ENCODE measurements at places on chromosomes 11 and 22. TPM values are rescaled to one million over a fixed set of nuclear protein-coding genes. Genes with fewer than 3 reads are reported as not detected.

The ST14 gene
- 5.9 TPM for total RNA-seq

The SLC22A8 gene
- total RNA-seq = not detected

The CCDC188 gene
- not detected for total RNA-seq

The ROM1 gene
- total RNA-seq = 1.3 TPM

The KRTAP5-7 gene
- total RNA-seq = not detected

The ARHGAP42 gene
- 16.6 TPM for total RNA-seq

The BACE1 gene
- total RNA-seq = 21.8 TPM

The VSTM5 gene
- total RNA-seq = not detected

The CARD16 gene
- total RNA-seq = 10.0 TPM

The OR8D1 gene
- total RNA-seq = not detected

The LTO1 gene
- 8.3 TPM for total RNA-seq

The MYEOV gene
- total RNA-seq = 0.79 TPM

The CD3D gene
- total RNA-seq = 1.6 TPM

The CREB3L1 gene
- 1.3 TPM for total RNA-seq

- DNase-seq = no peak
Observed at GRCh38 chr11:120834686-120835210, 189.2 kb upstream of the TBCEL start.

GRCh38 chr11:63535734-63536133, 874 bp upstream of the PLAAT4 start:
- DNase-seq = no peak

DNA sequence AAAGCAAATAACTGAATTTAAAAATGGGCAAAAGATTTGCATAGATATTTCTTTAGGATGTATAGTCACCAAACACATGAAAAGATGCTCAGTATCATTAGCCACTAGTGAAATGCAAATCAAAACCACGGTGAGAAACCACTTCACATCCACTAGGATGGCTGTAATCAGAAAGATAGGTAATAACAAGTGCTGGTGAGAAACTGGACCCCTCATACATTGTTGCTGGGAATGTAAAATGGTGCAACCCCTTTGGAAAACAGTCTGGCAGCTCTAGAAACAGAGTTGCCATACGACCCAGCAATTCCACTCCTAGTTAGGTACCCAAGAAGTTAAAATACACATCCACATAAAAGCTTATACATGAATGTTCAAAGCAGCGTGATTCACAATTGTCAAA, 16.3 kb downstream of the RPUSD4 start:
- no peak for DNase-seq

GRCh38 chr11:73170140-73170539, 28.0 kb upstream of the FCHSD2 start:
- no peak for DNase-seq

DNA sequence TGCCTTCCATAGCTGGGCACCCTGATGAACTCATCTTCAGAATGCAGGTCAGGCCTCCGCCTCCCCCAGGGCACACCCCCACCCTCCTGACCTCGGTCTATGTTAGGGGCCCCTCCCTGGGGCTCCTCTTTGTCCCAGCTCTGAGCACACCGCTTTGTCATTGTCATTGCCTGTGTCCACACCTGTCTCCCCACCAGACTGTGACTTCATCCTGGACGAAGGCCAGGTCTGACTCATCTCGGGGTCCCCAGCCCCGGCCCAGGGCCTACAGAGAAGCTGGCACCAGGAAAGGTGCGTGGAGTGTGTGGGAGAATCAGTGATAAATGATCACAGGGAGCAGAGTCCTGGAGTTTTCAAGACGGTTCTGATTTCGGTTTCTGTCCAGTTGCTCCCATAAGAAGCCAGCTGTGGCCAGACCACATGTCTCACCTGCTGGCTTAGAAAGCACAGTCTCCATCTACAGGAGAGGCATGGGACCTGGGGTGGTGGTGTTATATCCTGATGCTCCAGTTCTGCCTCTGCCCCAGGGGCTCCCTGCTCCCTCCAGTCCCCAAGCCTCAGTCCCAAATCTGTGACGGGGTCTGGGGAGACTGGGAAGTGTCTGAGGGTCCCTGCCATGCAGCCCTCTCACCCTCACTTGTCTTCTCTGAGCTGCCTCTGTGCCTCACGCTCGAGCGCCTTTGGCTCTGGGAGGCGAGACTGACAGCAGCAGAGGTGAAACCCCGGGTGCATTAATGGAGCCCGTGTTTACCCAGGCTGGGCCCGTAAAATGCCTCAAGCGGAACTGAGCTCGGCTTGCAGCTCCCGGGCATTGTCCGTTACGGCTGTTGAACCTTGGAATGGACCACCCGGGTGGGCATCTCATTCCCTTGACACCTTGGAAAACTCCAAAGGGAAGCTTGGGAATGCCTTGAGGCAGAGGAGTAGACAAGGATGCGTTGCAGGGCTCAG, 85.5 kb upstream of the WNT11 start:
- DNase-seq = no peak

DNA sequence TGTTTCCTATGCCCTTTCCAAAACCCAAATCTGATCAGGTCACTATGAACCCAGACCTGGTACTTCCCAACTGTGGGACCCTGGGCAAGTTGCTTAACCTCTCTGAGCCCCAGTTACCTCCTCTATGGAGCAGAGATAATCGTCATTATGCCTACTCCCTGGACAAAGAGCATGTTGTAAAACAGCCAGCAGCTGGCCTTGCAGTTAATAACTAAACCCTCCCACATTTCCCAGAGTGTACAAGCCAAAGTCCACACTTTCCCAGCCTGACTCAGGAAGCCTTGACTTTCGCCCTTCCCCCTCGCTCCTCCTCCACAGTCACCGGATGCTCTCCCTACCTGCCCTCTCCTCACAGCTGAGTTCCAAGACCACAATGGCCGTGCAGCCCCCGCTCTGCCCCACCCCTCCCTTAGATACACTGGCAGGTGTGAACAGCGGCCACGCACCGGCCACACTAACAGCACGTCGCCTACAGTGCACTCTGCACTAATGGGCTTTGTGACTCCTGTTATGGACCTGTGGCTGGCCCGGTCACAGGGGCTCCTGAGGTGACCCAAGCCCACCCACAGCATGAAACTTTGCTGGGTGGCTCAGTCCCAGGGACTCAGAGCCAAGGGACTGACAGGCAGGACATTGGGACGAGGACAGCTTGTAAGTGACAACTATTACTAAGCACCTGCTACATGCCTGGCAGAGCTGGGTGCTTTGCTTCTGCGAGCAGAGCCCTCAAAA, 15.6 kb upstream of the MFNG start:
- peak; percentile 78 for DNase-seq

- DNase-seq = no peak
Observed at GRCh38 chr11:2763984-2764383, 64.2 kb upstream of the KCNQ1OT1 start.

DNA sequence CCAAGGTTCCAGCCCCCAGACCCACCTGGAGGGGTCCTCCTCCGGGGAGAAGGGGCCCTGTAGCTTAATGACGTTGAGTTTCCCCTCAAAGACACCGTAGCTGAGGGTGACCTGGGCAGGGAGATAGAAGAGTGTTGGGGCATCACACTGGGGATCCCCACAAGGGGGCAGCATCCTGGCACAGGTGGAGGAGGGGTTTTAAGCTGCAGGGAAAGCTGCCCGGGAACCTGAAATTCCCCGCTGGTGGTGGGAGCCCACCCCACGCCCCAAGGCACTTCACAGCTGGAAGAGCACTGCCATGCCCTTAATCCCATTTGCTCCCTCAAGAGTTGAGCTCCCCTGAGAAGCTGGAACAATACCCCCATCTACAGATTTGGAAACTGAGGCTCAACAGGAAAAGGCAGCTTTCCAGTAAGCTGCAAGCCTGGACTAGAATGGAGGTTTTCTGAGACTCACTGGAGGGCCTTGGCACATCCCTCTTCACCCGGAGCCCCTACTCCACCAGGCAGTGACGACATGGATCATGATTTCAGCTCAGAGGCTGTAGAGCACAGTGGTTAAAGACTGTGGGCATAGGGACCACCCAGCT, 13.7 kb downstream of the MFNG start:
- no peak for DNase-seq

GRCh38 chr11:119885067-119885466, 156.1 kb upstream of the NECTIN1 start:
- DNase-seq = no peak

GRCh38 chr11:120893440-120894201, 130.3 kb upstream of the TBCEL start:
- no peak for DNase-seq

GRCh38 chr22:41338614-41339212, 37.4 kb downstream of the ZC3H7B start:
- no peak for DNase-seq

GRCh38 chr22:42830161-42830560, 26.9 kb downstream of the ARFGAP3 start:
- no peak for DNase-seq

- no peak for DNase-seq
Observed at GRCh38 chr22:39245130-39246039, 603 bp upstream of the PDGFB start.

- no peak for DNase-seq
Observed at GRCh38 chr11:61481806-61482205, 26.7 kb upstream of the LRRC10B start.

- no peak for DNase-seq
Observed at GRCh38 chr22:22465094-22465602, 43.4 kb downstream of the ZNF280B start.

DNA sequence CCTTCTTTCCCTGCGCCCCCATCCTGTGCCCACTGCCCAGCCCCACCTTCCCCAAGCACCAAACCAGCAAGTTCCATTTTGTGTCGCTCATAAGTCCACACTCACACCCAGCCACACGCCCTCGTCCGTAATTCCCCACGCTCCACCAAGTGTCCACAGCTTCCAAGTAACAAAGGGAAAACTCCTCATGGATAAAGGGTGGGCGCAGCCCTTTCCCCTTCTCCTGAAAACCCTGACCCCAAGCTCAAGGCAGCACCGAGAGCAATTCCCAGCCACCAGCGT, 458 bp downstream of the FXYD6 start:
- peak; percentile 27 for DNase-seq

GRCh38 chr11:82845356-82846353, 54.6 kb downstream of the PRCP start:
- no peak for DNase-seq

- DNase-seq = no peak
Observed at GRCh38 chr11:10476927-10477689, 22.0 kb downstream of the AMPD3 start.

GRCh38 chr11:70225681-70226177, 22.6 kb downstream of the FADD start:
- no peak for DNase-seq

DNA sequence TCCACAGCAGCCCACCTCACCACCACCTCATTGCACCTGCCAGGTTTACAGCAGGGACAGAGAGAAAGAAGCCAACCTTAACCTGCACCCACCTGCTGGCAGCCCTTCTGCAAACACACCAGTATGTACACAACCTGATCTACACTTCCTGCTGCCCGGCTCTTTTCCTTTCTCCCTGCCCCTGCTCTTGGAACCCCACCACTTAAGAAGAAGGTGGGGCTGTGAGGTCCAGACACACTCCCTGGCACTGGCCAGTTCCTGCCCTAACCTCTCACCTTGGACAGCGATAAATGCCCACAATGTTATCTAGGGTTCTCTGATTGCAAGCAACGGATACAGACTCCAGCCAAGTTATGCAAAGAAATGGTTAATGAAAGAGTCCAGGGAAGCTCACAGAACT, 10.8 kb upstream of the SLC35C1 start:
- DNase-seq = no peak

DNA sequence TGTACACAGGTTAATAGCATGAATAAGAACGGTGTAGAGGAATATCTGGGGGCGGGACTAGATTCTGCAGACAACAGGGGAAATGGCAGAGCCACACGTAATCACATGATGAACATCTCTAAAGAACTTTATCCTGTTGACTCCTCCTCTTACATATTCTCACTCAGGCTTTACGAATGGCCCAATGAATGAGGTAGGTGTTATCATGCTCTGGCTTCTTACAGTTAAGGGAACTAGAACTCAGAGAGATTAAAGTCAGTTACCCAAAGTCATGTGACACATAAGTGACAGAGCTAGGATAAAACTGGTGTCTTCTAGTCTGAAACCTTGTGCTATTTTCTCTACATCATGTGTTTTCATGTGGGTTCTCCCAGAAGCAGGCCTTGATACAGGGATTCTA, 49.0 kb upstream of the BMAL1 start:
- DNase-seq = no peak

GRCh38 chr22:30832407-30832987, 136.1 kb downstream of the MORC2 start:
- no peak for DNase-seq

DNA sequence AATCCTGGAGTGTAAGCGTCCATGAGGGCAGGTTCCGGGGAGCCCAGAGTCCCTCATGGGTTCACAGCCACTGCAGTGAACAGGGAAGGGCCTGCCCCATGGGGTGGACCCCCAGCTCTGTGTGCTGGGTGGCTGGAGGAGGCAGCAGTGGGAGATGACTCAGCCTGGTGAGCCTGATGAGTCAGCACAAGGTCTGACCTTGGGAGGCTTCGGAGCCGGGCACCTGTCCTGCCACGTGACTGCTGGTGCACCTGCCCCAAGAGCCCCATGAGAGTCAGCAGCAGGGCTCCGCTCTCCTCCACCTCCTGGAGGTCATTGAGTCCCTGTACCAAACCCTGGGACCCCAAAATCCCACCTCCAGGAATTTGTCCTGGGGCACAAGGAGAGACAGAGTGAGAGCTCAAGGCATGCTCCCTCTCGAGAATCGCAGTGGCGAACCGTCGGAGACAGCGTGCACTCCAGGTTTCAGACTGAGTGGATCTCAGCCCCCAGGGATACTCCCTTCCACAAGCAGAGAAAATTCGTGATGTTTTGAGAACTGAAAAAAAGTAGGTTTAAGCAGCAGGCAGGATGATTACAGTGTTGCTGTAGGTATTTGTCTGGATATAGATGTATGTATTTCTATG, 1221.7 kb downstream of the BRD1 start:
- no peak for DNase-seq

- DNase-seq = no peak
Observed at GRCh38 chr11:10418950-10419310, 36.1 kb upstream of the AMPD3 start.

- DNase-seq = no peak
Observed at GRCh38 chr22:43136255-43136654, 6.9 kb downstream of the MCAT start.

DNA sequence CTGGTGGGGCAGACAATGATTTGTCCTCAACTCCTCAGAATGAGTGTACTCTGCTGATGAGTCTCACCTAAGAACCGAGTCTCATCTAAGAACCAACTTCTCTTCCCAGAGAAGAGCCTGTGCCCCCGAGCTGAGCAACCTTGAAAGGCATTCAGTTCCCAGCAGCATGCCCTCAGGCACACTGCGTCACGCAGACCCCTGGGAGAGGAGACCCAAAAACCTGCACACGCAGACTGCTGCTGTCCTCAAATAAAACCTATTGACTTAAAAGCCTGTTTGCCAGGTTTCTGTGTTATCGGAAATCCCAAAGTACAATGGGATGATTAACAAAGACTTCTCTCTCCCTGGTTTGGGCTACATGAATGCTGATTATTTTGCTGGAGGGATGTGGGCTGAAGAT, 121.2 kb downstream of the C11orf58 start:
- DNase-seq = no peak

- DNase-seq = no peak
Observed at GRCh38 chr11:63765688-63766241, 2.8 kb downstream of the ZFTA start.
